Central memory CD4-positive, alpha-beta T cell (primary cell): ENCODE measurements at places on chromosomes 7 and 10.

DNA sequence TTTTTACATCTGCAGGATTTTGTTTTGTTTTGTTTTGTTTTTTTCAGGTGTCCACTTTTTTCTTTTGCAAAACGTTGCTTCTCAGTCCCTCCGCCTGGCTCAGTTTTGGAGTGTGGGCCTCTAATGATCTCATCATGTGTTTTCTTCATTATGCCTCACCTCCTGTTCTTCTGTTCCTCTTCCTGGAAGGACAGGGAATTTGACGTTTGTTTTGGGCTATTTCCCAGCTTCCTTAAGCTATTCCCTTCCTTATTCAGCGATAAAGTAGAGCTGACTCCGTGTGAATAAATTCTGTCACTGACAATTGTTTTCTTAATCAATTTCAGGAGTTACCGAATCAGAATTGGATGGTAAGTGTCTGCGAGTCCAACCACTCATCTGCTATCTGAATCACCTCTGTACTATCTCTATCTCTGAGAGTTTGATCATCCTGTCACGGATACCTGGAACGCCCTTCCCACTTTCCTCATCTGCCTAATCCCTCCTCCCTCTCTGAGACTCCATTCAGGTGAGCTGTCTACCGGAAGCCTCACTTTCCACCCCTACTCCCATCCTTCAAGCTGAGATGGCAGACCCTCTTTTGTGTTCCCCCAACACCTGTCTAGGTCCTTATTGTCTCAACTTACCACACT, 218.4 kb downstream of the GATA3 start:
- no peak for DNase-seq

GRCh38 chr7:120916121-120916520, 34.5 kb upstream of the ING3 start:
- no peak for DNase-seq

GRCh38 chr10:14625765-14626525, 148.8 kb downstream of the FAM107B start:
- DNase-seq, result no peak

DNA sequence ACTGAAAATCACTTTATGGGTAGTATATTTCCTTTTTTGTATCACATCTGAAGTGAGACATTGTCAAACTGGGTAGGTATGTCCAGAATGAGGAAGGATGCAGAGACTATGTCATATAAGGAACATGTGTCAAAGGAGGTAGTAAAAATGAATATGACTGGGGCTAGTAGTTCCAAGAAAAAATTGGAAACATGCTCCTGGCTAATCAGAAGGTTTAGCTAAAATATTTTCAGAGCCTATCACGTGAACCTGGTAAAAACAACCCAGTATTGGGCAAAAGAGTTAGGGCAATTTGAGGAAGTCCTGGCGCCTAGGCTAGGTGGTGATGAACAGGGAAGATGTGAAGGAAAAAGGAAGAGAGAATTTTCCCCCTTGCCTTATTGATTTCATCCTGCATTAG, 26.4 kb downstream of the ENTPD1 start:
- DNase-seq, result no peak

- DNase-seq, result no peak
Measured at GRCh38 chr7:142777318-142777717, 6.5 kb downstream of the PRSS2 start.

- DNase-seq, result no peak
Measured at GRCh38 chr10:49049660-49050059, 65.7 kb downstream of the VSTM4 start.

DNA sequence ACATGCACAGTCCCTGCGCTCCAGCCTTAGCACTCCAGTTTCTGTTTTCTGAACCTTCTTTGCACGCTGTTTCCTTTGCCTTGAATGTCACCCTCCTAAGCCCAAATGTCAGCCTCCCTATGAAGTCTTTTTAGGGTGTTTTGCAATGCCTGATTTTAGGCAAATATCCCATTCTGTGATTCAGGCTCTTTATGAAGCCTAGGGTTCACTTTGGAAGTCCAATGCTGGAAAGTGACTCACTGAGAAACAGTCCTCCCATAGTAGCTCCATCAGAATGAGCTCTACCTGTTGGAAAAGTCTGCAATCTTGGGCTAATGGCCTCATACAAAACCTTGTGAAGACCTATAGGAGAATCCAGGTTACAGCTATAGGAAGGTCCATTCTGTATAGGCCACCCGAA, 5.3 kb downstream of the LAMB4 start:
- DNase-seq, result no peak

- DNase-seq, result no peak
Measured at GRCh38 chr7:71145906-71146901, 14.3 kb downstream of the GALNT17 start.
